Retina (tissue), 1 donor: ENCODE measurements at places on chromosomes 6 and 20.

DNA sequence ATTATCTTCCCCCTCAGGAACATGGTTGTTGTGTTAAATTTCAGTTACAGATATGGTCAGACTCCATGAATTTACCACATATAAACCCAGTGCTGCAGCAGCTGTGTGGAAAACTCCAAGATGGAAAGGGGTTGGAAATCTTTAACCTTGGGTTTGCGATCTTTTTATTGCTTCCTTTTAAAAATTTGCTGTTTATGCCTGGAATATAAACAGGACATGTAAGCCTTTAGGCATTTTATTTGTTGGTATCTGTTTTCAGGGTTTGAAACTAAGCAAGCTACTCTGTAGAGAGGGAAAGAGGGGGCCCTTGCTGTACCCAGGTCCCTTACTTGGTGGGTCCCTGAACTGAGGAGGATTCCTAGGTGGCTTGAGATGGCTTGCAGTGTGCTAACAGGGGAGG is 778 bp downstream of the PKIG start:
- no peak for DNase-seq

DNA sequence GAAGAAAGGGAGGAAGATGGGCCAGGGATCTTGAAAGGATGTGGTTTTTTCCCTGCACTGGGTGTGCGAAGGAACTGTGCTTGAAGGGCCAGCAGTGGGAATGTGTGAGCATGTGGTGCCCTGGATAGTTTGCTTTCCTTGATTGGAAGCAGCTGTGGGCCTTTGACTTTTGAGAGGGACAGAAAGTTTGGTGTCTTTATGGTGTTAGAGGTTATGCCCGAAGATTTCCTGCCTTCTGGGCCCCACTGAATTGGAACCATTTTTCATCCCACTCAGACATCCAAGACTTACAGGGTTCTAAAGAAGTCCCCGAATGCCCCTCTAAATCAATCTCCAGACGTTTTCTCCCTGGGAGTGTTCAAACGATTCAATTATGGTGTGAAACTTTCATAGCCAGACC is 23.5 kb upstream of the EDN3 start:
- no peak for DNase-seq

GRCh38 chr6:166739976-166740318 is 112.9 kb upstream of the RPS6KA2 start:
- no peak for DNase-seq

DNA sequence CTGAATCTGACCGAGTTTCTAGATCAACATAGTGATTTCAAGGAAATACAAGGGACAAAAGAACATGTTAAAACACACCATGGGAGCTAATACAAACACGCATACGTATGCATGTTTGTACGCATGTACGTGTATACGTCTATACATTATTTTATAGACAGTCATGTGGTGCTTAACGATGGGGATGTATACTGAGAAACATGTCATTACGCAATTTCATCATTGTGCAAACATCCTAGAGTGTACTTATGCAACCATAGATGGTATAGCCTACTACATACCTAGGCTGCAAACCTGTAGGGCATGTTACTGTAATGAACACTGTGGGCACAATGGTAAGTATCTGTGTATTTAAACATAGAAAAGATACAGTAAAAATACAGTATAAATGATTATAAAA is 25.0 kb upstream of the NELFCD start:
- no peak for DNase-seq

- DNase-seq: no peak
Observed at GRCh38 chr6:149154261-149154821, 163.2 kb upstream of the TAB2 start.

DNA sequence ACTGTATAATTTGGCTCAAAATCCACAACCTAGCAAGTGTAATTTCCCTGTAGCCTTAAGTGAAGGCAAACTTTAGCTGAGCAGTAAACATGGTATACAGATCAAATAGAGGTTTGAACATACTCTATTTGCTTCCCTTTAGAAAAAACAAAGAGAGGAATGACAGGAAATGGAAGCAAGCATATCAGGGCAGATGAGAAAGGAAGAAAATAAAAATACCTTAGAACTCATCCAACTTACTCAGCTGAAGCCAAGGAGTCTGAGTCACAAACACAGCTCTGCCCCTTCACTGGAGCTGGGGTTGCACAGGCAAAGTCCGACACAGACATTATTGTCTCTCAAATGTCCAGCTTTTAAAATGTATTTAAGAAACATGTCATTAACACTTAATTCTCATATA is 379.9 kb upstream of the IRAK1BP1 start:
- DNase-seq: no peak

DNA sequence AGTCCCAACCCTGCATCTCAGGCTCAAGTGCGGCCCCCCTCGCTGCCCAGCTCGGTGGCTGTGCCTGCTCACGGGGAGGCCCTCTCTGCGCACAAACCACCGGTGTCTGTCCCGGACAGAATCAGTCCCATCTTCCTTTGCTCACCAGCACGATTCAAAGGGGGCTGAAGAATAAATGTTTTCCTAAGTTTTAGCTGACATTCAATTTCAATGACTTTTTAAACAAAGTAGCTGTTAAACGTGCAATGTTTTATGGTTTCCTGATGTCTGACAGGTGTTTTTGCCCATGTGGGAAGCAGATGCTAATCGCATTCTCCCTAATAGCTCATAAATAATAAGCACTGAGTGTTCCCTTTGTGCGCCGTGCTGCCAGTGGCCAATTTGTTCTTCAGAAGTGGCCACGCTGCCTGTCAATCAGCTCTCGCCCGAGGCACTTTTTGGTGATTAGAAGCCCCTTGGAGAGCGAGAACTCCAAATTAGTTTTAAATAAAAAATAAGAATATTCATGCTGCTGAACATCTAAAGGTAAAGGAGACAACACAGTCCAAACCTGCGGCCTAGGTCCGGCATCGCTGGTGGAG is 26.3 kb downstream of the BHLHE23 start:
- DNase-seq: peak; percentile 70

DNA sequence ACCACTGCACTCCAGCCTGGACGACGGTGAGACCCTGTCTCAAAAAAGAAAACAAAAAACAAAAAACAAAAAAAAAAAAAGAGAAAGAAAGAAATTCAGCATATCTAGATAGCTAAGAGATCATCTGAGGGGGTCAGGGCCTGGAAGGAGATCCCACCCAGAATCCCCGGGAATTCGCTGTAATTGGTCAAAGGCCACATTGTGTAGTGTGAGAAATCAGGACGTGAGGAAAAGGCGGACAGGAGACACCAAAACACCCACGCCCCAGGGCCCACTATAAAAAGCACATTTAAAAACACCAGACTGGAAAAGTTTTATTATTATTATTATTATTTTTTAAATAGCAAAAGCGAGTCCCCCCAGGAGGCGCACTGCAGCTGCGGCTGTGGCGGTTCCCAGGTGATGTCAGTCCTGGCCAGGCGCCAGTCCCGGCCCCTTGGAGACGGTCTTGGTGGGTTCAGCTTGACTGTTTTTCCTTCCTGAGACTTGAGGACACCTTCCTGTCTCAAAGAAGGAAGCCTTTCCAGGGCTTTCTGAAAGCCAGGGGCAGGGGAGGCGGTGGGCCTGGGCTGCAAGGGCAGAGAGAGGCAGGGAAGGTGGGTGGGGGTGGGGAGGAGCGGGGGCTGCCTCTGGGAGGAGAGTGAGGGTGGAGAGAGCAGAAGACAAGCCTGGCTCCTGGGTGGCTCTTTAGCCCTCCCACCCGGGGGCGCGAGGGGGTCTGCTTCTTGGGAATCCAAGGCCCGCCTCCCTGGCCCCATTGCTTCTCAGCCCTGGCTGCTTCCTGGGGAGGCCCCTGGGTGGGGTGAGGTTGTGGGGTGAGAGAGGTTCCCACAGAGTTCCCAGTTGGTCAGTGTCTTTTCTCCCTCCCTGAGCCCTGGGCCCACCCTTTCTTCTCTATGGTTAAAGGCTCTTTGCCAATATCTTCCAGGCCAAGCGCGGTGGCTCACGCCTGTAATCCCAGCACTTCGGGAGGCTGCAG is 14.5 kb downstream of the TCF15 start:
- no peak for DNase-seq
